ENCODE measurements at places on chromosomes 12 and 14. TPM values are rescaled to one million over a fixed set of nuclear protein-coding genes. Genes with fewer than 3 reads are reported as not detected.

Gene NUMB
- 117 TPM for total RNA-seq

Gene SERPINA12
- total RNA-seq = not detected

Gene TAS2R9
- not detected for total RNA-seq

Gene GPR84
- 1.8 TPM for total RNA-seq

Gene AMIGO2
- 32.7 TPM for total RNA-seq

Gene SLCO1B3
- 0.17 TPM for total RNA-seq

Gene GYS2
- not detected for total RNA-seq

Gene SERPINA9
- total RNA-seq = not detected

Gene TPI1
- total RNA-seq = 610 TPM

Gene LIN52
- 9.5 TPM for total RNA-seq

Gene PMEL
- 2.9 TPM for total RNA-seq

Gene NRIP2
- total RNA-seq = 3.2 TPM

Gene KRT3
- not detected for total RNA-seq

Gene SYNE3
- total RNA-seq = 9.5 TPM

Gene ATG14
- total RNA-seq = 9.1 TPM

Gene SLC15A4
- 28.6 TPM for total RNA-seq

Measured in mucosa of gallbladder (tissue), 1 donor.